ENCODE measurements at places on chromosomes 4 and X.

- no peaks in the 10 kb centered on the region for H3K36me3 ChIP-seq
- no peak overlapping the region for H3K27ac ChIP-seq
- DNase-seq: no peak
- no peaks in the 10 kb centered on the region for H3K27me3 ChIP-seq
- no peaks in the 10 kb centered on the region for H3K4me1 ChIP-seq
Observed at GRCh38 chr4:146059151-146059550, 116.4 kb upstream of the LSM6 start.

- no peak overlapping the region for H3K4me3 ChIP-seq
- no peak overlapping the region for H3K27ac ChIP-seq
- peaks cover 96% of the 10 kb centered on the region for H3K27me3 ChIP-seq
Observed at GRCh38 chr4:110641218-110641617, 18.3 kb upstream of the PITX2 start.

DNA sequence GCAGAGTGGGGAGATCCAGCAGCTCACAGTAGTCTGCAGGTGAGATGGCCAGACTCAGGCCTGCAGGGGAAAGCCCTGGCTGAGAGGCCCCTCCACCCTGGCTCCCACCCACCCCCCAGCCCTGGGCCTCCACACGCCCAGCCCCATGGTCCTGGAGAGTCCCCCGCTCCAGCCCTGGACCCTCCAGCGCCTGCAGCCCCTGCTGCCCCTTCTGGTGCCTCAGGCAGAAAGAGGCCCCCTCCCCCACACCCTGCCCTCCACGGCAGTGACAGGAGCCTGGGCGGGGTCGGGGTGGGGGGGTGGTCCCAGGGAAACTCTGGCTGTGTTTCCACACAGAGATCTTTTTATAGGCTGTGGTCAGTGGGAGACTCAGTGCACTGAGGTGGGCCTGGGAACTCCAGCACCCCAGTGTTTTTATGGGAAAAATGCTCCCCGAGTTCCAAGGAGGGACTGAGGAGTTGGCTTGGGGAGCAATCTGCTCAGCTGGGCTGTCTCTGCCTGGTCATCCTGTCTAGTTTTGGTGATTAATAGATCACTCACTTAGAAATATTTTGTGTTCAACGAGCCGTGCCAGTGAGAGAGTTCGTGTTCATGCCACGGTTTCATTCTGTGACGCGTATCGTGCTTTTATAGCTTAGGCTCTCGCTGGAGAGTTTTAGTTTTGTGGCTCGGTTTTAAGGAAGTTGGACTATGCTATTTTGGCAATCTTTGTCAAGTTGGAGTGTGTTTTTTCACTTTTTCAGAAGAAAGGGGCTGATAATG is 53.1 kb upstream of the HGFAC start:
- peak overlapping the region; percentile 86 for H3K27ac ChIP-seq
- no peaks in the 10 kb centered on the region for H3K4me1 ChIP-seq
- H3K27me3 ChIP-seq: no peaks in the 10 kb centered on the region
- H3K4me3 ChIP-seq: peak overlapping the region; percentile 16
- H3K36me3 ChIP-seq: no peaks in the 10 kb centered on the region
- DNase-seq: peak; percentile 54

GRCh38 chr4:67343199-67343598 is 202.1 kb downstream of the CENPC start:
- no peak for DNase-seq
- H3K36me3 ChIP-seq: no peaks in the 10 kb centered on the region
- no peak overlapping the region for H3K27ac ChIP-seq
- H3K27me3 ChIP-seq: no peaks in the 10 kb centered on the region
- H3K4me3 ChIP-seq: no peak overlapping the region

GRCh38 chrX:43961699-43962098 is 11.5 kb downstream of the NDP start:
- no peak for DNase-seq
- H3K4me3 ChIP-seq: no peak overlapping the region
- H3K27ac ChIP-seq: no peak overlapping the region

- H3K4me3 ChIP-seq: no peak overlapping the region
- DNase-seq: no peak
Observed at GRCh38 chr4:76426272-76426671, 5.3 kb upstream of the CCDC158 start.

GRCh38 chrX:9635803-9636202 is 129.8 kb downstream of the GPR143 start:
- no peak for DNase-seq
- no peaks in the 10 kb centered on the region for H3K27me3 ChIP-seq
- no peaks in the 10 kb centered on the region for H3K4me1 ChIP-seq
- H3K36me3 ChIP-seq: no peaks in the 10 kb centered on the region
- H3K27ac ChIP-seq: no peak overlapping the region
- H3K4me3 ChIP-seq: no peak overlapping the region

DNA sequence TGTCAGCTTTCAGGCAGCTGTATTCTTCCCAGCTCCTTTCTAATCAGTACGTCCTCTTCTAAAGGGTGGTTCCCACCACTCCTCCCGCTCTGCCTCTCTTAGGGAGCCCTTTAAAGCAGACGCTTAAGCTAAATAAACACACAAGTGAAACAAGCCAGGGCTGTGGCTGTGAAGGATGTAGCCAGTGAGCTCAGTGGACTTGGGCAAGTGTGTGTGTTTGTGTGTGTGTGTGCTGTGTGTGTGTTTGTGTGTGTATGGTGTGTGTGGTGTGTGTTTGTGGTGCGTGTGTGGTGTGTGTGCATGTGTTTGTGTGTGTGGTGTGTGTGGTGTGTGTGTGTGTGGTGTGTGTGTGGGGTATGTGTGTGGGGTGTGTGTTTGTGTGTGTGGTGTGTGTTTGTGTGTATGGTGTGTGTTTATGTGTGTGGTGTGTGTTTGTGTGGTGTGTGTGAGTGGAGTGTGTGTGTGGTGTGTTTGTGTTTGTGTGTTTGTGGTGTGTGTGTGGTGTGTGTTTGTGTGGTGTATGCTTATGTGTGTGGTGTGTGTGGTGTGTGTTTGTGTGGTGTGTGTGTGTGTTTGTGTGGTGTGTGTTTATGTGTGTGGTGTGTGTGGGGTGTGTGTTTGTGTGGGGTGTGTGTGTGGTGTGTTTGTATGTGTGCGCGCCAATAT is 283.3 kb downstream of the PTTG2 start:
- H3K4me1 ChIP-seq: peaks cover 5% of the 10 kb centered on the region
- H3K4me3 ChIP-seq: no peak overlapping the region
- no peak overlapping the region for H3K27ac ChIP-seq
- no peaks in the 10 kb centered on the region for H3K27me3 ChIP-seq

DNA sequence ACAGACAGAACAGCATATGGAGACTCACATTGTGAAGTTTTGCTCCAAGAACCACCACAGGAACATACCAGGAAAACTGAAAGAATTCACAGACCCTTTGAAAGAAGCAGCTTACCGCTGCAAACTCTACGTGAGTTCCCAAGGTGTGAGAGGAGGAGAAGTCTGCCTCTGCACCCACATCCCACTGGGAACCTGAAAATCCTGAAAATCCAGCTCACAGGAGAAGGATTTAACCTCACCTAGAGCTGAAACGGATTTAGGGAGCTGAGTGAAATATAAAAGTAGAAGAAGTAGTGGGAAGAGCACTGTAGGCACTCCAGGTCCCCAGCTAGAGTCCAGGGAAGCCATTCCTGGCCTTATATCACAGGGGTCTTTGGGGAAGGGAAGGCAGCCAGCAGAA is 80.0 kb downstream of the FHIP1A start:
- H3K4me3 ChIP-seq: no peak overlapping the region
- DNase-seq: no peak
- no peaks in the 10 kb centered on the region for H3K27me3 ChIP-seq
- no peaks in the 10 kb centered on the region for H3K36me3 ChIP-seq

- no peaks in the 10 kb centered on the region for H3K36me3 ChIP-seq
- peaks cover 44% of the 10 kb centered on the region for H3K4me1 ChIP-seq
- H3K4me3 ChIP-seq: peak overlapping the region; percentile 89
- no peak for DNase-seq
- no peaks in the 10 kb centered on the region for H3K27me3 ChIP-seq
Observed at GRCh38 chr4:17578482-17578891, 1.5 kb downstream of the LAP3 start.

- no peak overlapping the region for H3K27ac ChIP-seq
- no peaks in the 10 kb centered on the region for H3K4me1 ChIP-seq
- DNase-seq: no peak
- H3K27me3 ChIP-seq: no peaks in the 10 kb centered on the region
Observed at GRCh38 chrX:108025954-108026600, 18.8 kb upstream of the VSIG1 start.

DNA sequence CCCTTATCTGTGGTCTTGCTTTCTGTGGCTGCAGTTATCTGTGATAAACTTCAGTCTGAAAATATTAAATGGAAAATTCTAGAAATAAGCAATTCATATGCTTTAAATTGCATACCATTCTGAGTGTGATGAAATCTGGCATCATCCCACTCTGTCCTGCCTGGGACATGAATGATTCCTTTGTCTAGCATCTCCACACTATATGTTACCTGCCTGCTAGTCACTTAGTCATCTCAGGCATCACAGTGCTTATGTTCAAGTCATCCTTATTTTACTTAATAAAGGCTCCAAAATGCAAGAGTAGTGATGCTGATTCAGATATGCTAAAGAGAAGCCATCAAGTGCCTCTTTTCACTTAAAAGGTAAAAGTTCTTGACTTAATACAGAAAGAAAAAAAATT is 14.3 kb upstream of the RAB9B start:
- no peaks in the 10 kb centered on the region for H3K4me1 ChIP-seq
- H3K27ac ChIP-seq: no peak overlapping the region
- H3K36me3 ChIP-seq: no peaks in the 10 kb centered on the region
- DNase-seq: no peak

GRCh38 chr4:28822163-28822562 is 1898.0 kb upstream of the PCDH7 start:
- H3K4me1 ChIP-seq: no peaks in the 10 kb centered on the region
- no peaks in the 10 kb centered on the region for H3K36me3 ChIP-seq
- no peak overlapping the region for H3K4me3 ChIP-seq
- no peaks in the 10 kb centered on the region for H3K27me3 ChIP-seq
- H3K27ac ChIP-seq: no peak overlapping the region

GRCh38 chr4:3299122-3299975 is 6.5 kb downstream of the RGS12 start:
- peaks cover 9% of the 10 kb centered on the region for H3K27me3 ChIP-seq
- H3K4me1 ChIP-seq: peaks cover 21% of the 10 kb centered on the region
- DNase-seq: peak; percentile 42
- H3K4me3 ChIP-seq: no peak overlapping the region
- no peaks in the 10 kb centered on the region for H3K36me3 ChIP-seq

DNA sequence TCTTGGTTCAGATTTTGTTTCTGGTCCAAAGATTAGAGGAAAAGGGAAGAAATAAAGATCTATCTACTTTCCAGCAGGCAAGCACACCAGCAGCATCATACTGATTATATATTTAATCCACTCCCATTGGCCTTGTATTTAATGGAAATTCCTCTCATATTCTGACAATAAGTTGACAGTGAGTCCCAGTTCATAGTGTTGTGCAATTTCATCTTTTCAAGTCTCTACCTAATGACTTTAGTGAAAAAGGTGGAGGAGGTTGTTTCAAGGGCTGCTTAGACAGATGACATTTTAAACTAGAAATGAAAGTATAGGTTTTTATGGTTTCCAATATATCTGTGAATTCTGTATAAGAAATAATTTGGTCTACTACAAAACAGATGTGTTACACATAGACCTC is 298.6 kb downstream of the PABPC4L start:
- no peaks in the 10 kb centered on the region for H3K4me1 ChIP-seq
- H3K27me3 ChIP-seq: no peaks in the 10 kb centered on the region
- no peak overlapping the region for H3K27ac ChIP-seq
- no peaks in the 10 kb centered on the region for H3K36me3 ChIP-seq

DNA sequence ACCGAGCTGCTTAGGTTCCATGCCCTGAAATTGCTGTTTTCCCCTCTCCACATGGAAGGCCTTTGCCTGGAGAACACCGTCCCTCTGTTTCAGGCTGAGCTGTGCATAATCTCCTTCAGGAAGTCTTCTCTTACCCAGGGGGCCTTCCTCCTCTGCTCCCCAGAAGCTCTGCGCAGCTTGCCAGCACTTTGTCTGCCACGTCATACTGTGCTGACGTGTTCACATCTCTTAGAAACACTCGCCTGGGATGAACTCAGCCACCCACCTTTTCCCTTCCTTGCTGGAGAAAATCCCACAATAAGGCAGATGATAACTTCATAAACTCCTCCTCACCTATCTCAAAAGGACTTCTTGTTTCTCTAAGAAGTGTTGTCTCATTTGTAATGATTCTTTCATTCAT is 110.7 kb downstream of the ARHGAP10 start:
- DNase-seq: no peak
- no peak overlapping the region for H3K27ac ChIP-seq
- no peaks in the 10 kb centered on the region for H3K27me3 ChIP-seq

DNA sequence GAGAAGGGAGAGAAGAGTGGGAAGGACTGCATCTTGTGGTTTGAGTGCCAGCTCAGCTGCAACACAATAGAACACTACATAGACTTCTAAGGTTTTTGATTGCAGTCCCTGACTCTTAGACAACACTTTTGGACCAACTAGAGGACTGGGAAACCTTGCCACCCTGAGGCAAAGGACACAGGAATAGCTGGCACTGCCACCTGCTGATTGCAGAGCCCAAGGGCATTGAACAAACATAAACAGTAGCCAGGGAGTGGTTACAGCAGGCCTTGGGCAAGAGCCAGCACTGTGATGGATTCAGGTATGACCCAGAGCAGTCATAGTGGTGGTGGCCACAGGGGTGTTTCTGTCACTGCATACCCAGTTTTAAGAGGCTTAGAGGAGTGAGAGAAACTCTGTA is 72.5 kb upstream of the CXorf51A start:
- H3K27ac ChIP-seq: no peak overlapping the region
- H3K4me1 ChIP-seq: no peaks in the 10 kb centered on the region
- no peaks in the 10 kb centered on the region for H3K36me3 ChIP-seq
- no peak overlapping the region for H3K4me3 ChIP-seq

DNA sequence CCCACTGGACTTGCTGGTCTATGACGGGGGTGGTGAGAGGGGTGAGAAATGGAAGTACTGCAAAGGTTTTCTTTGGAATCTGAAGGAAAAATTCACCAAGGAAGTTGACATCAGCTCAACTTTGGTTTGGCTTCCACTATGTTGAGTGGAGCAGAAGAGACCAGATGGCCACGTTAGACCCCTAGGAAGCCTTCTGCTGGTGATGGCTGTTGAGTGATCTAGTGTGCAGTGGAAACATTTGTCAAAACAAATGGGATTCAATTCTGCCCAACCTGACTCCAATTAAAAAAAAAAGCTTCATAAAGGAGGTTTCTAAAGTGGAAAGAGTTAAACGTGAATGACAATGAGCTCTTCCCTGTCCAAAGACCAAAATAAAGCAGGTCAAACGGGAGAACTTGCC is 25.7 kb downstream of the SEL1L3 start:
- H3K36me3 ChIP-seq: peaks cover 9% of the 10 kb centered on the region
- H3K27ac ChIP-seq: no peak overlapping the region
- H3K4me3 ChIP-seq: no peak overlapping the region

GRCh38 chrX:56793112-56793430 is 64.0 kb downstream of the NBDY start:
- no peak overlapping the region for H3K27ac ChIP-seq
- no peak for DNase-seq
- H3K36me3 ChIP-seq: no peaks in the 10 kb centered on the region
- H3K4me1 ChIP-seq: no peaks in the 10 kb centered on the region
- no peaks in the 10 kb centered on the region for H3K27me3 ChIP-seq

DNA sequence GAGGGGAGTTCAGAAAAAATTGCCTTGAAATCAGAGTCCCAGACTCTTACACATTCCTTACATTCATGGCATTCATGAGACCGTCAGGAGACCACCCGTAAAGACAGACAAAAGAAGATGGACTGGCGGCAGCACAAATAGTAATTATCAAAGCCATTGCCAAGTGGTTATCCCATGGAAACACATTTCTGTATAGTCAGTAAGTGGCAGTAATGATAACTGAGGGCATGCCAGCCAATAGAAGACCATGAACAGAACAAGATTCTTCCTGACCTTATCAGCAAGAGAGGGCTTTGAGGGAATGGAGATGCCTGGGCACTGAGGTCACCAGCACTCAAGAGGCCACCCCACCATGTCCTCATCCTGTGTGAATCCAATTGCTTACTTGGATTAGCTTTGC is 121.7 kb upstream of the HCCS start:
- DNase-seq: no peak
- H3K27me3 ChIP-seq: no peaks in the 10 kb centered on the region
- no peak overlapping the region for H3K27ac ChIP-seq
- no peak overlapping the region for H3K4me3 ChIP-seq
- H3K36me3 ChIP-seq: no peaks in the 10 kb centered on the region
- H3K4me1 ChIP-seq: no peaks in the 10 kb centered on the region

Measured in left lung (tissue), 14 donors.